ENCODE measurements at places on chromosomes 6 and 20.

GRCh38 chr6:104414723-104415122, 445.0 kb downstream of the HACE1 start:
- no peak for DNase-seq

GRCh38 chr6:53837865-53838769, 43.3 kb downstream of the LRRC1 start:
- DNase-seq: no peak

DNA sequence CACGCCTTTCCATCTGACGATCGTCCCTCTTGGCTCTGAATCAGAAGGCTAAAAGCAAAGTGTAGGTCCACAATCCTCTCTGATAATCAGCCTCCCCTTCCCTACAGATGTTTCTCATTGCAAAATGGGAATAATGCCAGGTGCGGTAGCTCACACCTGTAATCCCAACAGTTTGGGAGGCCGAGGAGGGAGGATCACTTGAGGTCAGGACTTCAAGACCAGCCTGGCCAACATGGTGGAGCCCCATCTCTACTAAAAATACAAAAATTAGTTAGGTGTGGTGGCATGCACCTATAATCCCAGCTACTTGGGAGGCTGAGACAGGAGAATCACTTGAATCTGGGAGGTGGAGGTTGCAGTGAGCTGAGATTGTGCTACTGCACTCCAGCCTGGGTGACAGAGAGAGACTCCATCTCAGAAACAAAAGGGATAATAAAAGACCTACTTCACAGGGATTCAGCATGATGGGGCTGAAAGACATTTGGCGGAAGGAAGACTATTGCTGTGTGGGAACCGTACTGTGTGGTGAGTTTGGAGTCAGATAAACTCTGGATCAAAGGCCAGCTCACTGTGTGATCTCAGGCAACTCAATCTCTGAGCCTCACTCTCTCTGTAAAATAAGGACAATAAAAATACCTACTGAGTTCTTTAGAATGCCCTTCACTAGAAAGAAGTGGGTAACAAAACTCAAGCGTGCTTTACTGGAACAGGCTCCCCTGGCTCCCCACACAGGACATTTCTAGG, 15.9 kb upstream of the SLC9A8 start:
- DNase-seq: no peak

DNA sequence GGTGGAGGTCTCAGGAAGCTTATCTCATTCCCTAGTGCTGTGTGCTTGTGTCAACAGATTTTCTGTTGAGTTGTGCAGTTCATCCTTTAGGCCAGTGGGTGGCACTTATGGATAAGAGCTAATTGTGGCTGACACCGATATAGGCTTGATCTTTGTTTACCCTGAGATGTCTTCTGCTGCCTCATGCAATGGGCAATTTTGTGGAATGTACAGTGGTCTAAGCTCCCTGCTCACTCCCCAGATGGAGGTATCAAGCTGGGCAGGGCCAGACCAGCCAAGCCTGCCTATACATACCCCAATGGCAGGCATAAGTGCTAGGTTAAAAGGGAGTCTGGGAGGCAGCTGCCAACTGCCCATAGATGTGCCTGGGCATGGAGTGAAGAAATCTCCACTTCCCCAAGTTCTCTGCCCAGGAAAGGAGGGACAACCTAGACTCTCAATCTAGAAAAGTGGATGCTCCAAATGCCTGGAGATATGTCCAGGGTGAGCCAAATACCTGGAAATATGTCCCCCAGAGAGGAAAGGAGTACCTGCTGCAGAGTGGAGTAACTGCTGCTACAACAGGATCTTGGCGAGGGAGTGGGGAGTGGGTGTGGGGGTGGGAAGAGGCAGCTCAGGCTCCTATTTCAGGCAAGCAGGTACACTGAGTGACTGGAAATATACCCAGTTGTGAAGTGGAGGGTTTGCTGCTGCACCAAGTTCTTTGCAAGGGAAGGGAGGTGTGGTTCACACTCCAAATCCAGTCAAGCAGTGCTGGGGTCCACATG, 53.2 kb upstream of the ARG1 start:
- DNase-seq: peak; percentile 14

DNA sequence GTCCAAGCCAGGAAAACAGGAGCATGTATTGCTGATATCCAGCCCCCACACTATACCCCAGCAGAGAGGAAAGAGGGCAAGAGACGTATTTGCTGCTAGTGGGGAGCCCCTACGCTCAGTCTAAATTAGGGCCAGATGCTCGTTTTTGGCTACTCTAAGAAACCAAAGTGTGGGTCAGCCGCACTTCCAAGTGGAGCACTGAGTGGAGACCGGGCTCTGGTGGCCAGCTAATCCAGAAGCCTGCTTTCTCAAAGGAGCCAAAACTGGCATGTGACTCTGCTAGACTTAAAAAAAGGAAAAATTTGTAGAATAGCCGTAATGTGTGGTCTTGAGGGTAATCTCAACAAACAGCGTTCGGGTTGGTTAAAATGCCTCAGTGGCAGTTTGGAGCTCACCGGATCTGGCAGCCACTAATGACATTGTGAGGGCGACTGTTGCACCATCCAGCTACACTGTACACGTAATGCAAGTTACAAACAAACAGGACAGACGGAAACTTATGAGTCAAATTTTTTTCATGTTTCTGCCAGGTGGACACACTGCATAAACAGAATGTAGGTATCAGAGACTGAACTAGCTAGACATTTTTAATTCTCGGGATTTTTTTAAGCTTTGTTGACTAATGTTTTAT, 230.9 kb downstream of the FOXC1 start:
- no peak for DNase-seq

- DNase-seq: no peak
Measured at GRCh38 chr20:61478611-61479305, 226.7 kb downstream of the CDH4 start.

DNA sequence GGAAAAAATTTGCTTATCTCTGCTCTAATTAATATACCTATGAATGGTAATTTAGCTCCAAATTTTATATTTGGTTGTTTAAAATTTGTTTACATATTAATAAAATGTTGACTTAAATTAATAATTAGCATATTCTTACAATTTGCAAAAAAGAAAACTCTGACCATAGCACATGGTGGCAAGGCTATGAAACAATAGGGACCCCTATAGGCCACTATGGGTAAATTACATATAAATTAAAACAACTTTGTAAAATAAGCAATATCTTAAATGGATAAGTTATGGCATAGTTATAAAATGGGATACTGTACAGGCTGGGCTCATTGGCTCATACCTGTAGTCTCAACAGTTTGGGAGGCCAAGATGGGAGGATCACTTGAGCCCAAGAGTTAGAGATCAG, 76.0 kb downstream of the MKKS start:
- no peak for DNase-seq

- DNase-seq: no peak
Measured at GRCh38 chr6:20411953-20412681, 10.4 kb downstream of the E2F3 start.

GRCh38 chr6:29824144-29824543, 3.5 kb upstream of the HLA-G start:
- no peak for DNase-seq

GRCh38 chr20:45300961-45301360, 5.7 kb upstream of the RBPJL start:
- no peak for DNase-seq

- DNase-seq: no peak
Measured at GRCh38 chr6:19332806-19333460, 504.2 kb upstream of the ID4 start.

DNA sequence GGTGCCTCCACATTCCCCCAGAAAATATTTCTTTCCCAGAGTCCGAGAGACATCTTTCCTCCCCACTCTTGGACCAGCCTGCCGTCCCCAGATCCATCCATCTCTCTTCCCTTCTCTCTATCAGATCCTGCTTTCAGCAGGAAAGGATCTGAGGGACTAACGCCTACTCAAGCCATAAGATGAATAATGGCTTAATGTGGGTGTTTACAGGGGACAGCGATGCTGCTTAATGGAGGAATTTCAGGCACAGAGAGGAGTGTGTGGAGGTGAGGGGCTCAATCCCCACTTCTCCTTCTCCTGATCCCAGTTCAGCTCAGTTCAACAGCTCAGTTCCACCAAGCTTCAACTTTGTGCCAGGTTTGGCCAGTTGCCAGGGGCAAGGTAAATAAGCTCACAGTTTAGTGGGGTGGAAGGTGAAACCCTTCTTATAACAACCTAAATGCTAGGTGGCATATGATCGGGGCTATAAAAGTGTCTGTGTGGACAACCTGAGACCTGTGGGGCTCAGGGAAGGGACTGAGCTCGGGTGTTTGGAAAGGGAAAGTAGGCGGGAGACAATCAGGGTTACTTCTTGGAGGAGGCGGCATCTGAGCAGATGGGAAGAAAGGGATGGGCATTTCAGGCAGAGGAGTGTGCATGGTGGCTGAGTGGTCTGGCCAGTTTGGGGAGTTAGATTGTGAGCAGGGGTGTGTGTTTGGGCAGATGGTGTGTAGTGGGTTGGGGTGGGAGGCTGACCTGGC, 55.8 kb downstream of the CDH22 start:
- DNase-seq: no peak

- DNase-seq: no peak
Measured at GRCh38 chr20:3550837-3551236, 80.0 kb downstream of the ATRN start.

GRCh38 chr6:2086326-2086965, 159.0 kb downstream of the GMDS start:
- no peak for DNase-seq

- DNase-seq: no peak
Measured at GRCh38 chr6:161110028-161110779, 118.6 kb downstream of the MAP3K4 start.

DNA sequence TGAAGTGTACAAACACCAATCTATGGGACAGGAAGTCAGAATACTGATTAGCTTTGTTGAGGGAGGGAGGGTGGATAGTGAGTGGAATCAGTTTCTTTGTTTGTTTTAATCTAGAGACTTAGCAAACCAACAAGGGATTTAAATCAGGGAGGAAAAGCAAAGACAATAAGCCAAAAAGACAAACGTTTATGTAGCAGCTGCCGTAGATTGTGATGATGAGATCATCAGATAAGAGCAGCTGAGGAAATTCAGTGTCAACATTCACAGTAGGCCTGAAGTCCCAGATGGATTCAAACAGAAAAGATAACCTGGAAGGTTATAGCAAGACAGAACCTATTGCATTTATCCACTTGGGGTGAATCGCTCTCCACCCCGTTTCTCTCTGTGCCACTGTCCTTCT, 104.9 kb upstream of the SYNDIG1 start:
- no peak for DNase-seq

DNA sequence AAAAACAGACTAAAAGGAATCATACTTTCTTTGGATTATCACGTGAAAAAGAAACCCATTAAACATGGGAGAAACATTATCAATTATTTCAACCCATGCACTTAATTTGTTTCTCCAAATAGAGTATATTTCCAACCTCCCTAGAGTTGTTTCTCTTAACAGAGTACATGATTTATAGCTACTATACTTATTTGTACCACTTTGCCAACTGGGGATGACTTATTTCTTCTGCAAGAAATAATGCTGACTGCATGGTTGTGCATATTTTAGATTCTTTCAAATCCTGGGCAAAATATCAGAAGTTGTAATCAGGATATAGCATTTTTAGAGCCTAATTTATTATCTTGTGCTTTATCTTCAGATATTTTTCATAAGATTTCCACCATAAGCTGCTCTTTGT, 629.1 kb upstream of the EYS start:
- DNase-seq: no peak

DNA sequence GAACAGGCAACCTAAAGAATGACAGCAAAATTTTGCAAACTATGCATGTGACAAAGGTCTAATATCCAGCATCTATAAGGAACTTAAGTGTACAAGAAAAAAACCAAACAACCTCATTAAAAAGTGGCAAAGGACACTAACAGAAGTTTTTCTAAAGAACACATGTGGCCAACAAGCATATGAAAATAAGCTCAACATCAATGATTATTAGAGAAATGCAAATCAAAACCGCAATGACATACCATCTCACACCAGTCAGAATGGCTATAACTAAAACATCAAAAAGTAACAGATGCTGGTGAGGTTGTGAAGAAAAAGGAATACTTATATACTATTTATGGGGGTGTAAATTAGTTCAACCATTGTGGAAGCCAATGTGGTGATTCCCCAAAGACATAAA, 5.5 kb downstream of the RFPL4B start:
- no peak for DNase-seq

DNA sequence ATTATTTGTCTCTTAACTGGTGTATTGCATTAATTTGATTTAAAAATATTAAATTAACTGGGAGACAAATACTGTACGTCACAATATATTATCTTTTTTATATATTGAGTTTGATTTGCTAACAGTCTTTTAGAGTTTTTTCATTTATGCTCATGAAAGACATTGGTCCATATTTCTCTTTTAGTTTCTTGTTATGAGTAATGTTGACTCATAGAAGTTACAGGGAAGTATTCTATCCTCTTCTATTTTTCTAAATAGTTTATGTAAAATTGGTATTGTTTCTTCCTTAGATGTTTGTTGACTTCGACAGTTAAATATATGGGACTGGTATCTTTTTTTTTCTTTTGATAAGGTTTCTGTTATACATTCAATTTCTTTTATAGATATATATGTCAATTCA, 1115.6 kb upstream of the CITED2 start:
- DNase-seq: peak; percentile 26

DNA sequence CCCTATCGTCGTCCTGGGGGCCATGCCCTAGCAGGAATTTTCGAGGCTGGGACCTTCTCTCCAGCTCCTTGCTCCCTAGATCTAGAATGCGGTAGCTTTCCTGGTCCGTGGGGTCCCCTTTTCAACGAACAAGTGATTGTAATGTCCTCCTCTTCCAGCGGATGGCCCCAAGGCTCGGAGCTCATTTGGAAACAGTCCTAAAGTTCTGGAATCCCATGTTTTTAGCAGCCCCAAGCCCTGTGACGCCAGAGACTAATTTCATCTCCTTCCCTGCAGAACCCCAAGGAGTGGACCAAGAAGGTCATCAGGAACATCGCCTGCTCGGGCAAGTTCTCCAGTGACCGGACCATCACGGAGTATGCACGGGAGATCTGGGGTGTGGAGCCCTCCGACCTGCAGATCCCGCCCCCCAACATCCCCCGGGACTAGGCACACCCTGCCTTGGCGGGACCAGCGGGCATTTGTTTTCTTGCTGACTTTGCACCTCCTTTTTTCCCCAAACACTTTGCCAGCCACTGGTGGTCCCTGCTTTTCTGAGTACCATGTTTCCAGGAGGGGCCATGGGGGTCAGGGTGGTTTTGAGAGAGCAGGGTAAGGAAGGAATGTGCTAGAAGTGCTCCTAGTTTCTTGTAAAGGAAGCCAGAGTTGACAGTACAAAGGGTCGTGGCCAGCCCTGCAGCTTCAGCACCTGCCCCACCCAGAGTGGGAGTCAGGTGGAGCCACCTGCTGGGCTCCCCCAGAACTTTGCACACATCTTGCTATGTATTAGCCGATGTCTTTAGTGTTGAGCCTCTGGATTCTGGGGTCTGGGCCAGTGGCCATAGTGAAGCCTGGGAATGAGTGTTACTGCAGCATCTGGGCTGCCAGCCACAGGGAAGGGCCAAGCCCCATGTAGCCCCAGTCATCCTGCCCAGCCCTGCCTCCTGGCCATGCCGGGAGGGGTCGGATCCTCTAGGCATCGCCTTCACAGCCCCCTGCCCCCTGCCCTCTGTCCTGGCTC, 48.5 kb downstream of the PYGB start:
- no peak for DNase-seq
